GM23248 (cell line): ENCODE measurements at places on chromosomes 12 and 14. TPM values are rescaled to one million over a fixed set of nuclear protein-coding genes. Genes with fewer than 3 reads are reported as not detected.

Gene ENDOU
- total RNA-seq = 0.22 TPM in 1 of 2 replicates, not detected in the other

Gene RAB21
- 26.6 and 48.1 TPM in 2 replicates for total RNA-seq

Gene KRT85
- not detected in 2 replicates for total RNA-seq

Gene AMIGO2
- total RNA-seq = 25.7 and 29.9 TPM in 2 replicates

Gene NAA25
- 15.2 and 17.8 TPM in 2 replicates for total RNA-seq

Gene ACTN1
- total RNA-seq = 403 and 414 TPM in 2 replicates

Gene IRAK3
- 3.7 and 6.6 TPM in 2 replicates for total RNA-seq

Gene FGF6
- total RNA-seq = not detected in 2 replicates

Gene TRHDE
- 2.8 and 9.2 TPM in 2 replicates for total RNA-seq

Gene GLIPR1L2
- 0.51 and 1.6 TPM in 2 replicates for total RNA-seq

Gene LMNTD1
- total RNA-seq = 0.13 and 0.43 TPM in 2 replicates

Gene PTPRR
- 0.25 and 1.2 TPM in 2 replicates for total RNA-seq

Gene CYP46A1
- total RNA-seq = 0.13 and 0.22 TPM in 2 replicates

Gene CEP128
- total RNA-seq = 0.76 and 5.2 TPM in 2 replicates

Gene TAS2R46
- total RNA-seq = not detected in 2 replicates

Gene PAN2
- 20.2 and 22.1 TPM in 2 replicates for total RNA-seq

Gene MVK
- 11.8 and 80.1 TPM in 2 replicates for total RNA-seq

Gene MANSC1
- total RNA-seq = 2.5 and 12.2 TPM in 2 replicates

Gene HOXC13
- not detected in 2 replicates for total RNA-seq

Gene SEC23A
- 246 and 295 TPM in 2 replicates for total RNA-seq

Gene LALBA
- total RNA-seq = not detected in 2 replicates

Gene P2RX2
- total RNA-seq = not detected in 2 replicates

Gene OTOGL
- under 0.01 and 1.3 TPM in 2 replicates for total RNA-seq
